A549 treated with CORT108297 at 1 μM for 4 hours (cell line): ENCODE measurements at places on chromosomes 11 and 22. TPM values are rescaled to one million over a fixed set of nuclear protein-coding genes. Genes with fewer than 3 reads are reported as not detected.

SPON1 gene
- total RNA-seq = 0.08 TPM in 1 of 5 replicates, not detected in the others

TRPM5 gene
- total RNA-seq = not detected in 5 replicates

SCUBE2 gene
- 0.38 to 0.82 TPM (median 0.43 TPM) in 5 replicates for total RNA-seq

CST6 gene
- total RNA-seq = not detected in 5 replicates

CEND1 gene
- total RNA-seq = 1.4 to 2.7 TPM (median 2.0 TPM) in 5 replicates

HPX gene
- 0.25 to 0.84 TPM (median 0.37 TPM) in 5 replicates for total RNA-seq

PNPLA5 gene
- 0.03 to 0.07 TPM in 2 of 5 replicates, not detected in the others for total RNA-seq

CFAP300 gene
- 4.9 to 6.9 TPM (median 6.1 TPM) in 5 replicates for total RNA-seq

ZP1 gene
- 0.09 to 0.19 TPM (median 0.12 TPM) in 5 replicates for total RNA-seq

PATE4 gene
- total RNA-seq = not detected in 5 replicates

IL18 gene
- 92.2 to 108 TPM (median 101 TPM) in 5 replicates for total RNA-seq

PRODH gene
- total RNA-seq = 0.32 to 1.1 TPM (median 0.51 TPM) in 5 replicates

CDC45 gene
- 23.9 to 27.7 TPM (median 24.8 TPM) in 5 replicates for total RNA-seq

TPBGL gene
- 0.08 to 0.30 TPM (median 0.23 TPM) in 5 replicates for total RNA-seq
